ENCODE measurements at places on chromosomes 5 and 9.

- DNase-seq: no peak
Measured at GRCh38 chr9:112010537-112010936, 113.9 kb downstream of the UGCG start.

DNA sequence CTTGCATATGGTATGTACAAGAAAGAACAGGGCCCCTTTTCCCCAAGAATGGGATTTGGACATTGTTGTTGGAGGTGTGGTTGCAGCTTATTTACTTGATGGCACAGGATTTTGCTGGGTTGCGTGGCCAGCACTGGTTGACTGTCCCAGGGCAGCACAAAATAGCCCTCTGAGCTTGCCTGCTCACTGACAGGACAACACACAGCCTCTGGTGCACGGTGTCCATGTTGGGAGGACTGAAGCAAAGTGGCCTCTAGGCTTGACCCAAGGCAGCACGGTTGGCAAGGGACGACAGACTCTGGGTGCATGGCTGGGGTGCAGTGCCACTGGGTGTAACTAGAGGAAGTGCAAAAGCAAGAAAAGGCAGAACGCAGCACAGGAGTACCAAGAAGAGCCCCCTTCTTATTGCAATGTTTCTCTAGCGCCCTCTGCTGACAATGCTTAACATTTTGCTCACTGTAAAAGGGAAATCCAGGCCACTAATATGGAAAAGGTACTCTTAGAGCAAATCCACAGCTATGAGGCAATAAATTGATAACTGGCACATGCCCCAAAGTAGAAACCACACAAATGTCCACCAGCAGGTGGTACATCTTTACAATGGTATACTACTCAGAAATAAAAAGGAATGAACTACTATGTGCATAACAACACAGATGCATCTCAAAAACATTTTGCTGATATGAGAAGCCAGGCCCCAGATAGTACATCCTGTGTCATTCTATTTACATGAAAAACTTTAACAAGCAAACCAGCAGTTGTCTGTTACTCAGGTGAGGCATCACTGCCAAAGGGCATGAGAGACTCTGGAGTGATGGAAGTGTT is 47.4 kb upstream of the BARX1 start:
- no peak for DNase-seq

- DNase-seq: peak; percentile 91
Measured at GRCh38 chr9:137302118-137302448, at the start of gene NRARP. Gene NRARP (minus strand): TSS chr9:137302271. CDS start chr9:137301928, 343 bp downstream.

GRCh38 chr5:150303660-150304386 is 1.1 kb upstream of the ARSI start:
- no peak for DNase-seq

GRCh38 chr5:10584714-10585517 is 21.0 kb downstream of the ANKRD33B start:
- DNase-seq: no peak

DNA sequence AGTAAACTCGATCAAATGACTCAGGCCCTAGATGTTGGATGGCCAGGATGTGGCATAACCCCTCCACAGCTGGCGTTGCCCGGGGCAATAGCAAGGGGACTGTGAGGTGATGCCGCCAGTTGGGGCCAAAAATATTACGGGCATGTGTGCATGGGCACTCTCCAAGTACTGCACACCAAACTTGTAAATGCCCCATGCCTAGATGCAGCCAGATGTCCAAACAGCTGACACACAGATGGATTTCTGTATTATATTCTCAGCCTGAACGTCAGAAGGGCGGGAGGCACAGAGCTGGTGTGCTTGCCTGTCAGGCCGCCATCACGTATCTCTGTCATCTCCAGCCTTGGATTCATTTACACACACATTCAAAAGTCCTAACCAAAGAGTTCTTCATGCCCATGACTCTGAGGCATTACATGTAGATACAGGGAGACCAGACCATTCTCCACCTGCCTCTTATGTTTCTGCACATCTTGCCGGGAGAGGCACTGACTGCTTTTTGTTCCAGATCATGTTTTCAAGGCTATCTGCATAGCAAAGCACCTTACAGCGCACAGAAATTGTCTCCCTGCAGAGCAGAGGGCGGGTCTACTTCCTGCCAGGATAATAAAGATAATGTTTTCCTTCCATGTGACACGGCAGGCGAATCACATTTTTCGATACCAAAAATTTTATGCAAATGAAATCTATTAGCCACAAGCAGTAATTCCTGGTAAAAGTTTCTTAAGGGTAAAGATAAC is 200.9 kb upstream of the ADAMTS16 start:
- no peak for DNase-seq

DNA sequence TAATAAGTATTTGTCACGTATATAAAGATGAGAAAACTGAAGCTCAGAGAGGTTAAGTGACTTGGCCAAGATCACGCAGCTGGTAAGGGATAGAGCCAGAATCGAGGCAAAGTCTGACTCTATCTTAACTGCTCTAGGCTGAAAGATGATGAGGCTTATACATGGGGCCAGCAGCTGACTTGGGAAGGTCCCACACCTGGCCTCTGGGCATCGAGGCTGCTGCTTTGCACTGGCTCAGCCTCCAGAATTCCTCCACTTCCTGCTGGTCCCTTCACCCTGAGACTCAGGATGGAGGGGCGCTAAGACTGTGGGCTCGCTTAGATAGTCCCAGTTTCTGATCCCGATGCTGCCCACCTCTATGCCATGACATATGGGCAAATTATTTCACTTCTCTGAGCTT is 35.2 kb downstream of the CAMK2A start:
- DNase-seq: no peak

DNA sequence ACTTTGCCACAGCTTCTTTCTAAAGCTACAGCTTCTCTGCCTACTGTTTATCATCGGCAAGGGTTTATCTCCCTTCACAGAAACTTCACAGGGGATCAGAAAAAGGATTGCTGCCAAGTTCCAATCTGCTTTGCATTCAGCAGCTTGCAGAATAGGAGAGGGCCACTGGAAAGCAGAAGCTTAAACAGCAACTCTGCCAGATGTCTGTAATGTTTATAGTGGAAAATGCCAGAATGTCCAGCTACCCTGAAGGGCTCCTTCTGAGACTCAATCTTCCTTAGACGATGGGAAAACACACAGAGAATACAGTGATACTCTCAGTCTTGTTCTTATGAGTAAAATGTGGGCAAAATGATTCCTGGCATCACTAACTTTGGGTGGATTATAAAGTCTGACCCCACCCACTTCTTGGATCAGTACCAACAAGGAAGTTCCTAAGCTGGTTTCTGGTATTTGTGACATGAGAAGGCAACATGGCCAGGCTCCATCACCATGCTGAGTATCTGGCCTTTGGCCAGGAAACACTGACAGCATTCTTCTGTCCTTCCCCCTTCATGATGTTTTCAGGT is 19.0 kb downstream of the STOM start:
- DNase-seq: peak; percentile 95

DNA sequence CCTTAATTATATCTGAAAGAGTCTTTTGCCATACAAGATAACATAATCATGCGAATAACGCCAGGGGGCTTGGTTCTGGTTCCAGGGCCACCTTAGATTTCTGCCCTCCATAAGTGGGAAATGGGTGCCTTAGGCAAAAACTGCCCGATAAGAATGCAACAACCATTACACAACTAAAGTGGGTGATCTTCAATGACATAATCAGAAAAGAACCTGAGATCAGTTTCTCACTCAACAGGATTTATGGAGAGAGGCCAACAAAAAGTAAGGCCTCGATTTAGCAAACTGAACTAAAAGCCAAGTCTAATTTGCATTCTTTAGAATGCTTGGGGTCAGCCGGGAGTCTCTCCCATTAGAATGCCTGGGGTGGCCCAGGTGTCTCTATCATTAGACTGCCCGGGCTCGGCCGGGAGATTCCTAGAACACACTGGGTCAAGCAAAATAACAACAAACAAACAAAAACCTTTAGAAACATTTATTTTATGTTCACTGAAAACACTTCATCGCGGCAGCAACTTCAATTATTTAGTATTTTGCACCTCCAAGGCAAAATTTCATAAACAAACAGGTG is 194.8 kb downstream of the AUH start:
- no peak for DNase-seq

DNA sequence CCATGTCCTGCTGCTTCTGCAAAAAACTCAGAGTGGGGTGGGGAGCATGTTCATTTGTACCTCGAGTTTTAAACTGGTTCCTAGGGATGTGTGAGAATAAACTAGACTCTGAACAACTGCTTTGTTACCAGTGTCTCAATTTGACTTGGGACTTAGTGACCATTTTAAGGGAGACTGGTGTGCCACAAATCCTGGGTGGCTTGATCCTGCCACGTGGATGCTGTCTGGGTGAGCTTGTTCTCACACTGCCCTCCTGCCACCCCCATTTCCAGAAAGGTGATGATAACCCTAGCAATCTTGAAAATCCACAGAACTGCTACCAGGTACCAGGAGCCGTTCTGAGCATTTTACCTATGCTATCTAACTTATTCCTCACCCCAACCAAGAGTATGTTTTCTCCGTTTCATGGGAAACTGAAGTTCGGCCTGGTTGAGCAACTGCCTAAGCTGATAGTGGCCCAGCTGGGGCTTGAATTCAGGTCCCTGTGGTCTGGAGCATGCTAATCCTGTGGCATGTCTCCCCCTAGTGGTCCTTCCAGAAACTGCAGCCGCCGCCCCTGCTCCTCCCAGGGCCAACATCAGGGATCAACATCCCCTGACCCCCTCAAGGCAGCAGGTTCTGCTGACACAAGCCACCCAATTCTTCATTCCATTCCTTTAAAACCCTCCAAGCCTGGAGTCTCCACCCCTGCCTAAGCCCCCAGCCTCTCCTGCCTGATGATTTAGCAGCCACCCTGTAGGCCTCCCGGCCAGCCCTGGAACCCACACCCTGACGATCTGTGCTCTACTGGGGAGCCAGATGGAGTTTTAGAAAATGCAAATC is 2.8 kb downstream of the IL3 start:
- peak; percentile 79 for DNase-seq

- DNase-seq: no peak
Measured at GRCh38 chr5:153672347-153673090, 182.0 kb downstream of the GRIA1 start.

DNA sequence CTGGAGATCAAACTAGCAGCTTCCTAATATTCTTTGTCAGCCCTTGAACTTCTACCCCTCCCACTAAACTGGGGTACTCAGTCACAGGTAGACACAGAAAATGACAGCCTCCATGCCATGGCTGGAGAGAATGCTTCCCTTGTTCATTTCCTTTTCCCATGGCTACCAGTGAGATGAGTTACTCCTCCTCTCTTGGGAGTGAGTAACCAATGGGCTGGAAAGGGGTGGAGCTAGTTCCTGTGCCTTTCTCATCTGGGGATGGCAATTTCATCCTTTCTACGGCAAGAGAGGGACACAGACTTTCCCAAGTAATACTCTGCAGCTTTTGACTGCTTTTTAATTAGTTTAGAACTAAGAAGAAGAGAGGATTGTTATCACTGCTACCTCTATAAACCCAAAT is 1045.6 kb upstream of the WWC1 start:
- DNase-seq: no peak

DNA sequence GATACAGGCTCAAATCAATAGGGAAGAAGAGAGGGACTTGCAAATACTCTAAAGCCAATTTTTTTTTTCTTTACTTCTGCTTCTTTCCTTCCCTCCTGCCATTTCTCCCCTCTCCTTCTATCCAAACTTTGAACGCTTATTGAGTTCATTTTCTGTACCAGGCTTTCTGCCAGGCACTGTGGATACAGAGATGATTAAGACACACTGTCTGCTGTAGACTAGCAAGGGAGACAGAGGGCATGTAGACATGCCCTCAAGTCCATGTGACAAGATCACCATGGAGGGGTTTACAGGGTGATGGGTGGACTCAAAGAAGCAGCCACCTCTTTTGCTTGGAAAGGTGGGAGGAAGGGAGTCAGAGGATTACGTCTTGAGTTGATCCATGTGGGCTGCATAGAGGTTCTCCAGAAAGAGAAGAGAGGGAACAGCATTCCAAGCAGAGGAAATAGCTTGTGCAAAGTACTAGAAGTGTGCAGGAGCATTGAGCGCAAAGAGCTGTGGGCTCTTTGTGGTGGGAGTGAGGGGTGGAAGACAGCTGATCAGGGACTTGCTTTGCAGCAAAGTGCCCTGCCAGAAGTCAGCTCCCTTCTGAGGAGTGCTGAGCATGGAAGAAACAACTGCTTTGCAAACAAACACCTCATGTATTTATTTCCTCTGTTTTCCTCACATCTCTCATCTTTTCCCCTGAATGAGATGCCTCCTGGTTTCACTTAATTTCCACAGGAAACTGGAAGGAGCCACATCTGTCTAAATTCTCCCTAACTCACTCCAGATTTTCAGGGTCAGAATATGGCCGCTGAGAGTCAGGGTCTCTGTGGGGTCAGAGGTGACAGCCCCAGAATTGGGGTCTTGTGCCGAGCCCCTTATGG is 64.4 kb upstream of the COL15A1 start:
- no peak for DNase-seq

DNA sequence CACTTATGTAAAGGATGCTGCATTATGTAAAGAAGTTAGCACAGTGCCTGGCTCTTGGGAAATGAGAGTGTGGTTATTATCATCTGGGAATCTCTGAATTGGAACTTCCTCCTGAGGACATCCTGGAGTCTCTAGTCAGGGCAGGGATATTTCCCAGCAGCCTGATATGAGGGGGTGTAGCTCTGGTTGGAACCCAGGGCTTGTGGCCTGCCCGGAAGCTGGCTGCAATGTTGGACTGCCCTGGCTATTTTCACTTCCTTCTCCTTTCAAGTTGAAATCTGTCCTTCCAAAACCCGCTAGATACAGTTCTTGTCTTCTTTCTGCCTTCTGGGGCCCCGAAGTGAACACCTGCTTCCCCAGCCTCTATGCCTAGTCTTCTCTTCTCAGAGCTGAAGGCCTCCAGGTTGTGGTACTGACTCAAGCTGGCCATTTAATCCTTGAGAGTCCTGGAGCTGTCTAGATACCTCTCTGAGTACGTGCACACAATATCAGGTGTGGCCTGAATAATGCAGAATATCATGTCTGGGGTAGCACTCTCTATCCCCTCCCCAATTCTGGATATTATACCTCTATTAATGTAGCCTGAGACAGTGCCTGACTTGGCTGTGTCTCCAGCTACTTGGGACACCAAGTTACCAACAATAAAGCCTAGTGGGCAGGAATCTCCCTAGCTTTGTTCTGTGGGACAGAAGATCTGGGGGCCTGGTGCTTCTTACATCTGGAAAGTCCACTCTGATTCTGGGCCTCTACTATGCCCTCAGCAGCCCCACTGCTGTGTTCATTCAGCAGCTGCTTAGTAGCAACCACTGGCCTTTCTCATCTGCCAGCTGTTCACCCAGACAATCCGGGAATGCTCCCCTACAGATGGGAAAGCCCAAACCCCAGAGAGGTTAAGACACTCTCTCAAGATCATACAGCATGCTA is 45.0 kb downstream of the SLC6A7 start:
- DNase-seq: no peak

GRCh38 chr5:91011029-91011428 is 372.1 kb downstream of the ARRDC3 start:
- no peak for DNase-seq

DNA sequence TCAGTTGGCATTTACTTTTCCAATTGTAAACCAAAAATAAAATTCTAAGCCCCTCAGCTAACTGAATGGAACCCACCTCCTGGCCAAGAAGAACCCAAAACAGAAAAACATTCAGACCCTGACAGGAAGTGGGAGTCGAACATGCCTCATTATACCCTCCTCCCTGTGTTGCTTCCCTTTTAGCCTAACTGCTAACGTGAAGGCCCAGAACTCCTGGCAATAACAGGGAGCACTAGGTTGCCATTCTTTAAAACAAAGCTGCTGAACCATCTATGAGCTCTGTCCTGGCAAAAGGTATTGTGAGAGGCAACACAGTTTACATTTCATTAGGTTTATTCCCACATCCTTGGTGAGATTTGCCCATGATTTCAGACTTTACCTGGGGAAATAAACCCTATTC is 481.4 kb downstream of the CHSY3 start:
- DNase-seq: no peak

GRCh38 chr9:129487658-129488483 is 133.0 kb downstream of the C9orf50 start:
- DNase-seq: no peak

All from ascending aorta (tissue), 2 donors.